ENCODE measurements at places on chromosomes 5 and 9.

- DNase-seq: no peak
Measured at GRCh38 chr9:86795047-86795442, 152.3 kb downstream of the GAS1 start.

- DNase-seq: no peak
Measured at GRCh38 chr5:27906481-27906880, 868.1 kb upstream of the CDH9 start.

DNA sequence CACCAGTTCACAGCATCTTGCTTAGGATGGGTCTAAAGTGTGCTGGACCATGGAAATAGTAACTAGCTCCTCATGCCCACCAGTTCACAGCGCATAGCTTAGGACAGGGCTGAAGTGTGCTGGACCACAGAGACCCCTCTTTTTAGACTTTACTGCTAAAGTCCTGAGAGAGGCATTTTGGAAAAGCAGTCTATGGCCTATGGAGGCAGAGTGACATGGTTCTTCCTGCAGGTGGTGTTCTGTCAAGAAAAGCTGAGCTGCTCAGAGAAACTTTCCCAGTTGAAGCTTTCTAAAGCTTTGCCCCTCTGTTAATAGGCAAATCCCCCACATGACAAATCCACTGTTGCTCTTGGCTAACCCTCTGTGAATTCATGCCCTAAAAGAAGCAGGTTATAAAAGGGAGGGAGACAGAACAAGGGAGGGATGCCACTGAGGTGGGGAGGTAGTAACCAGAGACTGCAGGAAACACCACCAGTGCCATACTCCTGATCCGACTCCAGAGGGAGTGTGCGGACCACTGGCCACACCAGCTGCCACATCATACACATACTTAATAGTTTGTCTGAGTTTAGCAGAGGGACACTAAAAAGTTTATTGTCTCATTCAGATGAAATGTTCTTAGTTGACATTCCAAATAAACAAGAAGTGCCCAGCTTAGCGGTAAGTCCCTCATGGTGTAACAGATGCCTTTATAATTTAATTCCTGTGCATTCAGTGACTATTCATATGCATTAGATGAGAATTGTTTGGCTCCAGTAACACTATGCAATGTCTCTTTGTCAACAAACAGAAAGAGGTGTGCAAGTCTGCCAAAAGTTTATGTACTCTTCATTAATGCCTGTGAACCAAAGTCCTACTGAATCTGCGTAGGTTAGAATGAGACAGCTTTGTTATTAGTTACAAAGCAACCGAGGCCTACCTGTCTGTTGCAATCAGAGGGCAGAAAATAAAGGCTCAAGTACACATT lies 236.2 kb upstream of the NFIL3 start:
- DNase-seq: peak; percentile 49

DNA sequence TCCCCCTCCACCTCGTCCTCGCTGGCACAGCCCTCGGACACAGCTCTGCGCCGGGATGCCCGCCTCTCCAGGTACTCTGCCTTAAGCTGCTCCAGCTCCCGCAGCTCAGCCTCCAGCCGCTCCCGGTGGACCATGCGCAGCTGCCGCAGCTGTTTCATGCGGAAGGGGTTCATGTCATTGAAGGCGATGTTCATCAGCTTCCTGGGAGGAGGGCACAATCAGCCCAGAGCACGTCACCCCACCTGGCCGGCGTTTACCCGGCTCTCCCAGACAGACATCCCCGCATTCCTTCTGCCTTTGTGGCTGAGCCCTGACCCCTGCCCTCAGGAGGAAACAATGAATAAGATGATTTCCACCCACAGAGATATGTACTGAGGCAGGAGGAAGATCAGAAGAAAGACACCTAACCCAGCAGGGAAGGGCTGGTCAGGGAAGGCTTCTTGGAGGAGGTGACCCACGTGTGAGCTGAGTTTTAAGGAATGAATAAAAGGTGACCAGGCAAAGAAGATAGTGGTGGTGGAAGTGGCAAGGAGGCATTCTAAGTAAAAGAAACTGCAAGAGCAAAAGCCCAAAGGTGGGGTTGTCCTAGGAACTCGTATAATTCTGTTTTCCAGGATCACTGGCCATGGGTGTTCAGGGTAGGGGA lies 7.1 kb upstream of the CORO2A start:
- no peak for DNase-seq

DNA sequence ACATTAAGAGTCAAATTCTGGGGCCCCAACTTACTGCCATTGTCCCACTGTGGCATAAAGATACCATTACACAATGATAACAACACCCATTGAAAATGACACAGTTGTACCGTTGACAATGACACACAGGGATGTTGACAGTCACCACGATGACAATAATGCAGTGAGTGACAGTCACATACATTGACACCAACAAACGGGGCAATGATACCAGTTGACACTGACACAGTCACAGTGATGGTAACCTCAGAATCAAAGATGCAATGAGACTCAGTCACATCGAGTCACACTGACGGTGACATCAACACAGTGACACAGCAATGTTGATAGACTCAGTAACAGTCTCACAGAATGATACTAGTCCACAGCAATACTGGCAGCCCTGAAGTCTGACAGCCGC lies 16.9 kb downstream of the CNTFR start:
- DNase-seq: no peak

- no peak for DNase-seq
Measured at GRCh38 chr9:124684169-124684568, 86.9 kb downstream of the NR6A1 start.

- no peak for DNase-seq
Measured at GRCh38 chr9:4983601-4984165, 1.4 kb upstream of the JAK2 start.

GRCh38 chr5:32027093-32027716 lies 146.9 kb downstream of the GOLPH3 start:
- peak; percentile 15 for DNase-seq

DNA sequence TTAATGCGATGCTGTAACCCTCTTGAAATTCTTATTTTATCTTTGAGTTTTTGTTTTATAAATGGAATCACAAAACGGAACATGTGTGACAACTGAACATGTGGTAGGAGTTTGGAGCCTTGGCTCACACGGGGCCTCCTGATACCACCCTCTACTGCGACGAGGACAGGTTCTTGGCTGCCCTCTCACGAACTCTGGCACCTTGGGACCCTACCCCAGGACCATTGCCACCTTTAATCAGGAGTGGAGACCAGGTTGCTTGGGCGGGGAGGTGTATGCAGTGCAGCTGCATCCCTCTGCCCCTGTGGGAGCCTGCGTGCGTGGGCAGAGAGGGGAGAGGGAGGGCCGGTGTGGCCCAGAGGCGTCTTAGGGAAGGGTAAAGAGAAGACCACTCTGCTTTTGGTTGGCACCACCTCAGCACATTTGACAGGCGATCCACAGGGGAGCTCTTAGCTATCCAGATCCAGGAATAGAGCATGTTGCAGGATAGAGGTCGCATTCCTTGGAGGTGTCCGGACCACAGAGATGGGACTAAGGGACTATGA lies 753.9 kb upstream of the PTPRD start:
- DNase-seq: no peak

GRCh38 chr9:126478216-126478981 lies 135.3 kb upstream of the LMX1B start:
- no peak for DNase-seq

GRCh38 chr9:129701549-129701948 lies 36.1 kb downstream of the PRRX2 start:
- no peak for DNase-seq

Data from fibroblast of skin of abdomen (primary cell).